ENCODE measurements at places on chromosomes 16 and 17. TPM values are rescaled to one million over a fixed set of nuclear protein-coding genes. Genes with fewer than 3 reads are reported as not detected.

Gene SMIM22
- total RNA-seq, result 80.4 TPM

- no peaks in the 10 kb centered on the region for H3K27me3 ChIP-seq
- peak; percentile 53 for DNase-seq
- H3K4me1 ChIP-seq, result peaks cover 3% of the 10 kb centered on the region
- H3K4me3 ChIP-seq, result peak overlapping the region; percentile 45
- H3K36me3 ChIP-seq, result no peaks in the 10 kb centered on the region
Observed at GRCh38 chr16:30053376-30054015, 12.1 kb upstream of the ALDOA start.

Gene SGF29
- 30.4 TPM for total RNA-seq

- no peak overlapping the region for H3K27ac ChIP-seq
- H3K27me3 ChIP-seq, result no peaks in the 10 kb centered on the region
- DNase-seq, result no peak
- no peak overlapping the region for H3K4me3 ChIP-seq
- no peaks in the 10 kb centered on the region for H3K4me1 ChIP-seq
- H3K36me3 ChIP-seq, result no peaks in the 10 kb centered on the region
Observed at GRCh38 chr17:64471440-64471839, 22.5 kb downstream of the MILR1 start.

DNA sequence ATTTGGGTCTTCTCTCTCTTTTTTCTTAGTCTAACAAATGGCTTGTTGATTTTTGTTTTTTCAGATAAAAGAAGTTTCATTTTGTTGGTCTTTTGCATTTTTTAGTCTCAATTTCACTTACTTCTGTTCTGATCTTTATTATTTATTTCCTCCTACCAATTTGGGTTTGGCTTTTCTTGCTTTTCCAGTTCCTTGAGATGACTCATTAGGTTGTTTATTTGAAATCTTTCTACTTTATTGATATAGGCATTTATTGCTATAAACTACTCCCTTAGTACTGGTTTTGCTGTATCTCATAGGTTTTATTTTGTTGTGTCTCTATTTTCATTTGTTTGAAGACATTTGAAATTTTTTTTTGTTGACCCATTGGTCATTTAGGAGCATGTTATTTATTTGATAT lies 152.2 kb upstream of the MPHOSPH6 start:
- H3K27me3 ChIP-seq, result no peaks in the 10 kb centered on the region
- no peaks in the 10 kb centered on the region for H3K4me1 ChIP-seq
- H3K36me3 ChIP-seq, result no peaks in the 10 kb centered on the region

DNA sequence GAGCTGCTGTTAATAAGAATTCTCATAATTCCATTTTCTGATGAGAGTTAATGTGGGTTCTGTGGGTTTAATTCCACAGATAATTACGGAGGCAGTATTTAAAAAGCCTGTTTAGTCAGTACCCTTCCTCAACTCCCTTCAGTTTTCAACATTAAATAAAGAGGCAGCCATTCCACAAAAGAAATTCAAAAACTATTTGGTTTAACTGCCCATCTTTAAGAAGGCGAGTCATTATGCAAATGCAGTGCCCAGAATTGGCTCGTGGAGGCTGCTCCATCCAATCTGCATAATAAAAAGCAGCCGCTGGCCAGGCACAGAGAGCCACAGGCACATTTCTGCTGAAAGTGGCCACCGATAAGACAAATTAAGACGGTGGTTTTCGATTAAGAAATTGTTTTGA lies 194.4 kb upstream of the TOX3 start:
- no peak for DNase-seq
- H3K4me3 ChIP-seq, result no peak overlapping the region
- H3K36me3 ChIP-seq, result no peaks in the 10 kb centered on the region
- H3K27ac ChIP-seq, result no peak overlapping the region
- H3K27me3 ChIP-seq, result peaks cover 2% of the 10 kb centered on the region

Gene YPEL2
- total RNA-seq, result 14.3 TPM

DNA sequence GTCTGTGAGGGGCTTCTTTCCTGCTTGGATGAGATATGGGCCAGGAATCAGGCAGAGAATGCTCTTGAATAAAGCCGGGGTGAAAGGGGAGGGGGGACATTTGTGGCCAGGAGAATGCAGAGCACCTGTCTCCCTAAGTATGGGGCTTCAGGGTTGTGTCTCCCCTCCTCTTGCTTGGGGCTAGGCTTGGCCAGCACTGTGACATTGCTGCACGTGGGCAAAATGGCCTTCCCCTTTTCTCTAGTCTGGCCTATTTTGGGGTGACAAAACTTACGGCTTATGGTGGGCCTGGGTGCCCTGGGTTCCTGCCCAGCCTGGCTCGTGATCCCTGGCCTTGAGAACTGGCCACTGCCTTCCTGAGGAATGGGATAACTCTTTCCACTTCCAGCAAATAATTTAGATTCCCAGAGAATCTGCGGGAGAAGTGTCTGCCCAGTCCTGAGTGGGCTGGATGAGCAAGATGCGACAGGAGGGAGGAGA lies 5.6 kb downstream of the NFE2L1 start:
- peaks cover 39% of the 10 kb centered on the region for H3K36me3 ChIP-seq
- H3K4me1 ChIP-seq, result peaks cover 28% of the 10 kb centered on the region
- no peak for DNase-seq
- no peaks in the 10 kb centered on the region for H3K27me3 ChIP-seq
- H3K27ac ChIP-seq, result peak overlapping the region; percentile 72

DNA sequence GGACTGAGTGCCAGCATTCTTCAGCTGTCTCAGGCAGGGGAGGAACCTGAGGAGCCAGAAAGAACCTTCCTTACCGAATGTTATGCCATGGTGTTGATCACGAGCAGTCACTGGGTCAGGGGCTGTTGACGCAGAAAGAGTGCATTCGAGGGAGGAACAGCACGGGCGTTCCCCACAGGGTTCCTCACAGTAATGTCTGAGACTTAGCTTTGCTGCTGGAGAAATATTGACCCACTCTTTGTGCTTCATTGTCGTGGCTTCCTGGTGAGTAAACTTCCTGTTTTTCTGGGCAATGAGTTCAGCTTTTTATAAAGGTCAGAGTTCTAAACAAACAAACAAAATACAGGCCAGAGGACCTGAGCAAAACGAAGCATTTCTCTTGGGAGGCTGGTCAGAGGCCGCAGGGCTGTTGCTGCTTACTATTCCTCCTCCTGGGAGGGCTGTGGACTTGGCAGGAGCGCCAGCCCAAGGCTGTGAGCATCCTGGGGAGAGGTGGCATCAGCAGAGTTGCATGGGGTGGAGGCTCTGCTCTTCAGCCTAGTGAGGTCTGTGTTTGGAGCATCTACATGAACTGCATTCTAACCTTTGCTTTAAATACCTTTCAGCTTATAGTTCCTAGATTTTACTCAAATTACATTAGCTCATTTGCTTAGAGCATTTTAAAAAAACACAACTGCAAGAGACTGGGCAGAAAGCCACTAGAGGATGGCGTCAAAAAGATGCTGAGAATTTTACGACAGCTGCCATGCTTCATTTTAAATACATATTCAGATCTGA lies 143.1 kb upstream of the CACNG5 start:
- no peak overlapping the region for H3K27ac ChIP-seq
- peak; percentile 87 for DNase-seq
- no peaks in the 10 kb centered on the region for H3K27me3 ChIP-seq
- H3K4me1 ChIP-seq, result peaks cover 13% of the 10 kb centered on the region
- no peak overlapping the region for H3K4me3 ChIP-seq
- peaks cover 8% of the 10 kb centered on the region for H3K36me3 ChIP-seq

GRCh38 chr16:85133290-85133599 lies 21.0 kb upstream of the CIBAR2 start:
- no peak overlapping the region for H3K27ac ChIP-seq
- peaks cover 20% of the 10 kb centered on the region for H3K4me1 ChIP-seq
- no peak overlapping the region for H3K4me3 ChIP-seq

Gene HIC1
- total RNA-seq, result 34.8 TPM

DNA sequence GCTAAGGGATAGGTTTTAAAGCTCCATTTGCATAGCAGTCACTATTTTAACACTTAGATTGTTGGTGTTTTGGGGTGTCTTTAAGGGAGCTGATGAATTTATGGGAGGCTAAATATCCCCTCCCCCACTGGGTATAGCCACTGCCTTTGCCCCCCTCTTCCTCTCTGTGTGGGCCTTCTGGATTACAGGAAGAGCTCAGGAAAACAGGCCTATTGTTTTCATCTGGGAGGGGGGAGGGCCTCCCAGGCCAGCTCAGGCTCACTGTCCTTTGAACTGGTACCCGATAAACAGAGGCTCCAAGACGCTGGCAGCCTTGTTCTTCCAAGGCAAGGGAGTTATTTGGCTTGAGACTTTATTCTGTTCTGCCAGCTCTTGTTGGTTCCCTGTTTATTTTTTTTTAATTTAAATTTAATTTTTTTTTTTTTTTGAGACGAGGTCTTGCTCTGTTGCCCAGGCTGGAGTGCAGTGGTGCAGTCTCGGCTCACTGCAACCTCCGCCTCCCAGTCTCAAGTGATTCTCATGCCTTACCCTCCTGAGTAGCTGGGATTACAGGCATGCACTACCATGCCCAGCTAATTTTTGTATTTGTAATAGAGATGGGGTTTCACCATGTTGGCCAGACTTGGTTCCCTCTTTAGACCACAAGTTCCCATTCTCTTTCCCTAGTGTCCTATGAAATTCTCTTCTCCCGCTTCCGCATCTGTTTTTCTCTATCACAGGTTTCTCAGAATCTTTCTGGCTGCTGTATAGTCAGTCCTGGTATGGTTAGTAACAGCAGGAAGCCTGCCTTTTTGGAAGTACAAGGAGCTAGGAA lies 25.1 kb downstream of the MINK1 start:
- H3K4me1 ChIP-seq, result peaks cover 8% of the 10 kb centered on the region
- H3K27me3 ChIP-seq, result no peaks in the 10 kb centered on the region
- H3K36me3 ChIP-seq, result no peaks in the 10 kb centered on the region
- H3K27ac ChIP-seq, result peak overlapping the region; percentile 70
- H3K4me3 ChIP-seq, result no peak overlapping the region
- DNase-seq, result peak; percentile 57

Gene CDH15
- 1.9 TPM for total RNA-seq

Gene SOCS3
- total RNA-seq, result 83.8 TPM

Gene TACO1
- total RNA-seq, result 20.7 TPM

Gene SLC16A3
- total RNA-seq, result 31.0 TPM

DNA sequence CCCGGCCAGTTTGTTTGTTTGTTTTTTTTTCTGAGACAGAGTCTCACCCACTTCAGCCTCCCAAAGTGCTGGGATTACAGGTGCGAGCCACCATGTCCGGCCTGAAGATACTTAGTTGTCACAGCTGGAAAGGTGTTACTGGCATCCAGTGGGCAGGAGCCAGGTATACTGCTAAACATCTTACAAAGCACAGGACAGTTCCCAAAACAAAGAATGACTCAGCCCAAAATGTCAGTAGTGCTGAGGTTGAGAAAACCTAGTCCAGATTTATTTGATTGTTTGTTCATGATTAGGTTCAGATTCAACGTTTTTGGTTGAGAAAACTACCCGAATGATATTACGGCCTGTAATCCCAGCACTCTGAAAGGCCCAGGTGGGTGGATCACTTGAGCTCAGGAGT lies 18.6 kb upstream of the RABEP1 start:
- no peak overlapping the region for H3K27ac ChIP-seq
- DNase-seq, result no peak
- H3K27me3 ChIP-seq, result no peaks in the 10 kb centered on the region
- H3K4me3 ChIP-seq, result no peak overlapping the region
- no peaks in the 10 kb centered on the region for H3K36me3 ChIP-seq

Measured in lung (tissue), 17 donors.